Nucleus accumbens (tissue), 56 donors: ENCODE measurements at places on chromosomes 5 and 9.

- no peak for DNase-seq
Measured at GRCh38 chr9:109683521-109683920, 96.5 kb upstream of the PALM2AKAP2 start.

DNA sequence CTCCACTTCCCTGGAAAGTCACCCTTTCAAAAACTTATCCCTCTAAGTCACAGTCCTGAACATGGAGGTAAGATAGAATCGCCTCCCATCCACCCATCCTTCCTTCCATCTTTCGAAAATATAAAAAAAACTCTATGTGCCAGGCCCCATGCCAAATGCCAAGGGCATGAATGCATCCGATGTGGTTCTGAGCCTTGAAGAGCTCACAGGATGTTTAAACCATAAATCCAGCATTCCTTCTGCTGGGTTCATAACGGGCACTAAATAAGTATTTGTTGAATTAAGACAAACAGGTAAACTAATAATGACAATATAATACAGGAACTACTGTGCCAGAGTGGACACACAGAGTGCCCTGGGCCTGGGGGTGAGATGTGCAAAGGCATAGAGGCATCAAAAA, 147.3 kb downstream of the TTLL11 start:
- DNase-seq = no peak

GRCh38 chr5:1743061-1743768, 56.4 kb downstream of the MRPL36 start:
- DNase-seq = no peak

- DNase-seq = no peak
Measured at GRCh38 chr9:137365552-137366444, 57.2 kb downstream of the EXD3 start.
